Stimulated activated CD4-positive, alpha-beta T cell treated with anti-CD3 and anti-CD28 coated beads, Interleukin-12 subunit alpha, Interleukin-12 subunit beta, amount 100 ng/mL, for 48 hours (primary cell): ENCODE measurements at places on chromosomes 5 and 9.

DNA sequence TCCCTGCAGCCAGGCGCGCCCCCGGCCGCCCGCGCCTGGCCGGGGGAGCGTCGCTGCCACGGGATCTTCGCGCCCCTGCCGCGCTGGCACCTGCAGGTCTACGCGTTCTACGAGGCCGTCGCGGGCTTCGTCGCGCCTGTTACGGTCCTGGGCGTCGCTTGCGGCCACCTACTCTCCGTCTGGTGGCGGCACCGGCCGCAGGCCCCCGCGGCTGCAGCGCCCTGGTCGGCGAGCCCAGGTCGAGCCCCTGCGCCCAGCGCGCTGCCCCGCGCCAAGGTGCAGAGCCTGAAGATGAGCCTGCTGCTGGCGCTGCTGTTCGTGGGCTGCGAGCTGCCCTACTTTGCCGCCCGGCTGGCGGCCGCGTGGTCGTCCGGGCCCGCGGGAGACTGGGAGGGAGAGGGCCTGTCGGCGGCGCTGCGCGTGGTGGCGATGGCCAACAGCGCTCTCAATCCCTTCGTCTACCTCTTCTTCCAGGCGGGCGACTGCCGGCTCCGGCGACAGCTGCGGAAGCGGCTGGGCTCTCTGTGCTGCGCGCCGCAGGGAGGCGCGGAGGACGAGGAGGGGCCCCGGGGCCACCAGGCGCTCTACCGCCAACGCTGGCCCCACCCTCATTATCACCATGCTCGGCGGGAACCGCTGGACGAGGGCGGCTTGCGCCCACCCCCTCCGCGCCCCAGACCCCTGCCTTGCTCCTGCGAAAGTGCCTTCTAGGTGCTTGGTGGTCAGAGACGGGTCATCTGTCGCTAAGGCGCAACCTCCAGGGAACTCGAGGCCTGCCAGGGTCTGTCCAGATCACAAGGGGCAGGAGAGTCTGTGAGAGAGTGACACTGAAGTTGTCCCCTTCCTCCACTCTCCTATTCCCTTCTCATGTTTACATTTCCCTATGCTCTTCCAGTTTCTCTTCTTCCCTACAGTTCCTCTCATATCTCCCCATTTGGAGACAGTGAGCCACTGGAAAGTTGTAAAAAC lies 1.3 kb downstream of the GPR150 start:
- peak; percentile 37 for DNase-seq

DNA sequence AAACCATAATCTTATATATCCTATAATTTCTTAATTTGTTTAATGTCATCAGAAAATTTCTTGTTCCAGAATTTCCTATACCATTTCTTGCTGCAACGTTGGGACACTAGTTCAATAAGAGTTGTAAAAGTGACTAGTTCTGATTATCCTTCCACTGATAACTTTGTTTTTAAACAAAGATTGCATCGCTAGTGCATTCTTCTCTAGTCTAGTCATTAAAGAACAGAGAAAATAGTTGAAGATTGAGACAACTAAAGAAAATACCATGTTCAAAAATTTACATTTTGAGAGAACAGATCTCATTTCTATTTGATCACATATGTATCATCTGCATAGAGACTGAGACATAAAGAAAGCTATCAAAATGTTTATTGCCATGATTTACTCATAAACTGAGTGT lies 1888.2 kb downstream of the EFNA5 start:
- no peak for DNase-seq

DNA sequence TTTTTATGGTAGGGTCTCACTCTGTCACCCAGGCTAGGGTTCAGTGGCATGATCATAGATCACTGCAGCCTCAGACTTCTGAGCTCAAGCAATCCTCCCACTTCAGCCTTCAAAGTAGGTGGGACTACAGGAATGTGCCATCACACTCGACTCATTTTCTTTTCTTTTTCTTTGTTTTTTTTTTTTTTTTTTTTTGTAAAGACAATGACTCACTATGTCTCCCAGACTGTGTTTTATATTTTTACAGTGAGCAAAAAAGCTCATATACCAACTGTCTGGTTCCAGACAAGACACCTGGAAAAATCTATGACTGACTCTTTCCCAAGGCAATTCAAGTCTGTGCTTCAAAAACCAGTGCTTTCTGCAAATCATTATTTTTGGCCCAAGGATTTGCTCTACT lies 10.8 kb upstream of the FOXD1 start:
- no peak for DNase-seq

DNA sequence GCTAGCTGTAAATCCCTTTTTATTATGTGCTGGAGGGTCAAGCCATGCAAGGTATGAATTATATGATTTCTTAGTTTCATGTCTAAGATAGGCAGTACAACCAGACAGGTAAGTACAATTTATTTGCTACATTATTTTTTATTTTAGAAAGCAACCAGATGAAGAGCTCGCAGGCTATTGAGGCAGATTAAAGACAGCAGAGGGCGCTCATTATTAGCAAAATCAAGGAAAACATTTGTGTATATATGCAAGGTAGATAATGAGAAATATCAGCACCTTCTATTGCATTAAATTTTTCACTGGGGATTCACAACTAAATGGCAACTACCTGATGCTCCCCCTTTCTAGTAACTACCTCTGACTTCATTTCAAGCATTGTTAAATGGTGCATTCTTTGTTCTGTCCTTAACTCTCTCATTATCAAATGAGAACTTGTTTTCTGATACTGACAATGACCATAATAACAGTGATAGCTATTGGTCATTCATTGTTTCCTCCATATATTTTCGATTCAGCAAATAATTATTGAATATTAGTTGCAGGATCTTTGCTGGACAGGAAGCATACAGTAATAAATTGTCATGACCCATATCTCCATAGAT lies 8.6 kb downstream of the SCGB3A2 start:
- DNase-seq: no peak

GRCh38 chr9:83649080-83649479 lies 26.1 kb downstream of the IDNK start:
- DNase-seq: peak; percentile 58

- no peak for DNase-seq
Measured at GRCh38 chr9:109805050-109805449, 25.1 kb downstream of the PALM2AKAP2 start.

DNA sequence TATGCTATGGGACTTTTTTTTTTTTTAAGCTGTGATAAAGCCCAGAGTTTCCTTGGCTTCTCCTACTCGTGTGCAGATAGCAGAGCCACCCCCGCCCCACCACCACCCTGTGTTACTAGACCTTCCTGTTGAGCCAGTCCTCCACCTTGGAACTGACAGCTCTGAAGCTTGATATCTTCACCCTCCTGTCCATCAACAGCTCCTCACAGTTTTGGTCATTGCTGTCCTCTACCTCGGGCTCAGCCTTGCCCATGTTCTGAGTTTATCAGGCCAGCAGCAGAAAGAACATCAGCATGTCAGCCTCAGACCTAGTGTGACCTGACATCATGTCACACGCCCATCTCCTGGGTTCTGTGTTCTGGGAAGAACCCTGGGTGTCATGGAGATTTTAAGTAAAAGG lies 167.1 kb upstream of the RAI14 start:
- DNase-seq: no peak

DNA sequence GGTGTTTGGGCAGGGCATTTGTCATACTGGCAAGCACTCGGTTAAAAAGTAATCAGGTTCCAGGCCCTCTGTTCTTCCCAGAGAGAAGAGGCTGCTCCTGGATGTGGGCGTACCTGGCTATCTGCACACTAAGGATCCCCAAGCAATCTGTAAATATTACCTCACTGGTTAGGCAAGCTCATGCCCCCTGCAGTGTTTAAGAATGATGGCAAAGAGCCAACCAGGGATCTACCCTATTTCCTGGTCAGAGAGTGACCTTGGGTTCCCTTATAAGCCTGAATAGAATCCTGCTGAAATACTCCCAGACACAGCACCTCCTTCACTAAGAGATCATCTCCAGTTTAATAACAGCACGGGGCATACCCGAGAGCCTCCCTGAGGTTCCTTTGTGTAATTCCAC lies 181.2 kb downstream of the PIK3R1 start:
- no peak for DNase-seq

- peak; percentile 17 for DNase-seq
Measured at GRCh38 chr5:76175051-76175666, 92.0 kb downstream of the SV2C start.

- DNase-seq: no peak
Measured at GRCh38 chr9:73118898-73119554, 32.6 kb upstream of the ANXA1 start.

- no peak for DNase-seq
Measured at GRCh38 chr5:9233712-9234111, 312.2 kb downstream of the SEMA5A start.

- DNase-seq: no peak
Measured at GRCh38 chr9:24007185-24007584, 181.1 kb upstream of the ELAVL2 start.

DNA sequence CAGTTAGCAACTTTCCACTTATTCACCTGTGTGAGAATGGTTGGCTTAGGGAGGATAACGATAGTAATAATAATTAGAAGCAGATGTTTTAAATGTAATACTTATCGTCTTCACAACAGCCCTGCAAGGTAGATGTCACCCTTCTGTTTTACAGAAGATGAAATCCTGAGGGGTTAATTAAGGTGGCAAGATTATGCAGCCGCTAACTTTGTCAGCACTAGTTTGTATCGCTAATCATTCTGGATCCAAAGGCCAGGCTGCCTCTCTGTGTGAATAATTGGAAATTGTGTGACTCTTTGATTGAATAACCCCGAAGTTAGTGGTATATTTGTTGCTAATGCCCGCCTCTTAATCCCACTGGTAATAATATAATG lies 635 bp downstream of the IFT74 start:
- no peak for DNase-seq

DNA sequence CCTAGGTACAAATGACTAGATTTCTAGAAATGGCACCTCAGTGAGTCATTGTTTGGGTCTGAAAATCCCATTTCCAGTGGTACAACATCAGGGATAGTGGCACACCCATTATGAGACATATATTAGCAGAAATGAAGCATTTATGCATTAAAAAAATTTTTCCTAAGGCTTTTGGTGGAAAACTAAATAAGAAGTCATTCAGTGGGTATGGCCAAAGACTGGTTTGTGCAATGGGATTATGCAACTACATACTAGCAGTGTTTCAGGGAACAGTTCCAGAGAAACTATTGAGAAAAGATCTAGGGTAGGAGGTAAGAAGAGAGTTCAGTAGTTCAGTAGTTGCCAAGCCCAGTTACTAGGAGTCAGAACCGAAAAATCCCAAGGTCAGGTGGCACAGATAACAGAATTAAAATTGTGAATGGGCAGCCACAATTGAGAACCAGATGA lies 106.5 kb upstream of the HAPLN1 start:
- no peak for DNase-seq
